NCI-H526 (cell line): ENCODE measurements at places on chromosomes 12 and 14.

DNA sequence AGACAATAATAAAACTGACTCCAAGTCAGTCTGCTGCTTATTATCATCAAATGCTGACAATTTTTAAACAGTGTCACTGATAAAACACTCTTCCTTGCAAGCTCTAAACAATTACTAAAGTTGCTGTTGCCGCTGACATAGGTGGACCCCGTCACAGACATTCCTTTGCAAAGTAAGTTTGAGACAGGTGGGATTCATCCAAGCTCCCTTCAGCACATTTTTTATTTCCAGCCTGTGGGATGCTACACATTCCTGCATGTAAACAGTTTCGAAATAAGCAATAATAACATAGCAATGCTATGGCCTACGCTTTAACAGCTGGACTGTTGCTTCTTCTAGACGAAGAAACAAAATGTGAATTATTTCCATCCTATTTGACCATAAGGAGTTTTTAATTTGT is 85.4 kb upstream of the HIF1A start:
- DNase-seq, result no peak

DNA sequence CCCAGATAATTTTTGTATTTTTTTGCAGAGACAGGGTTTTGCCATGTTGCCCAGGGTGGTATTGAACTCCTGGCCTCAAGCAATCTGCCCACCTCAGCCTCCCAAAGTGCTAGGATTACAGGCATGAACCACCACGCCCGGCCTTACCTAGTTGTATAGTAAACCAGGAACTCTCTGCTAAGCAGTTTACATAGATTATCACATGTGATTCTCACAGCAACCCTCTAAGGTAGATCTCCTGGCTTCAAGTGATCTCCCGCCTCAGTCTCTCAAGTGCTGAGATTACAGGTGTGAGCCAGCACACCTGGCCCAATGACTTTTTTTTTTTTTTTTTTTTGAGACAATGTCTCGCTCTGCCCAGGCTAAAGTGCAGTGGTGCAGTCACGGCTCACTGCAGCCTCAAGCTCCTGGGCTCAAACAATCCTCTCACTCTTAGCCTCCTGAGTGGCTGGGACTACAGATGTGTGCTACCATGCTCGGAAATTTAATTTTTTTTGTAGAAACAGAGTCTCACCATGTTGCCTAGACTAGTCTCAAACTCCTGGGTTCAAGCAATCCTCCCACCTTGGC is 26.0 kb upstream of the ATP2A2 start:
- DNase-seq, result no peak

GRCh38 chr12:13005649-13006048 is 5.6 kb upstream of the HEBP1 start:
- DNase-seq, result no peak

DNA sequence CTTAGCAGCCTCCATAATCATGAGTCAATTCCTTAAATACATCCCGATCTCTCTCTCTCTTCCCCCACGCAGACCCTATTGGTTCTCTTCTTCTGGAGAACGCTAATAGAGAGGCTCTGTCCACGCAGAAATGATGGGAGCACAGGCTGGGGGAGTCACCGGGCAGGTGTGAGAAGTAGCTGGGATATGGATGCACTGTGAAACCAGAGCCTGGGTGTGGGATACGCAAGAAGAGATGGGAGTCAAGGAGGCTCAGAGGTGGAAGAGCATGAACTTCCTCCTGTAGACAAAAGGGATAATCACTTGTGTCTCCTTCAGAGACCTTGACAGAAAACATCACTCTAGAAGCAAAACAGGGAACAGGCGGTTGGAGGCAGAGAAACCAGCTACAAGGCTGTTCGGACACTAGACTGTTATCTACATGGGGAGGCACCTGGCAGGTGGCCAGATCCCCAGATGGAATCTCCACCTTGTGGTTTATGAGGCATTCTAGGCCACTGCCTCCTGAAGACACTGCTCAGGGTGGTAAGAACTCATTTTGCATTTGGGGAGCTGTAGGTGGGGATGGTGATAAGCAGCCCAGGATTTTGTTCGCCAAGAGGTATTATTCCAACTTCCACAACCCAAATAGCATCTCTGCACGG is 7.2 kb upstream of the SELPLG start:
- DNase-seq, result peak; percentile 7

DNA sequence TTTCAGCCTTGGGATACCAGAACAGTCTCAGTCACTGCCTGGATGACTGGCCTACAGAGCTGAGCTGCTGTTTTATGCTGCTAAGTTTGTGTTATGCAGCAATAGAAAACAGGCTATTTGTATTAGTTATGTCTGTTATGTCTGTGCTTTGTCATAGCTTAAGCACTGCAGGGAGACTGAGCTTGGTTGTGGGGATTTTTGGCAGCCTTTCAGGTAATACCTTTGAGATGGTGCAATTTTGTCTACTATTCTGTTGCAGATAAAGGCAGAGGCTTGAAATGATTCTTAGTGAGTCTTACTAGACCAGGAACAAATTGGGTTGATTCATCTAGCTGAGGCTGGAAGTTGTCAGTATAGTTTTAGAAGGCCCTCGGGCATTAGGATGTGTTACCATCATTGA is 201.3 kb upstream of the RBM19 start:
- no peak for DNase-seq

DNA sequence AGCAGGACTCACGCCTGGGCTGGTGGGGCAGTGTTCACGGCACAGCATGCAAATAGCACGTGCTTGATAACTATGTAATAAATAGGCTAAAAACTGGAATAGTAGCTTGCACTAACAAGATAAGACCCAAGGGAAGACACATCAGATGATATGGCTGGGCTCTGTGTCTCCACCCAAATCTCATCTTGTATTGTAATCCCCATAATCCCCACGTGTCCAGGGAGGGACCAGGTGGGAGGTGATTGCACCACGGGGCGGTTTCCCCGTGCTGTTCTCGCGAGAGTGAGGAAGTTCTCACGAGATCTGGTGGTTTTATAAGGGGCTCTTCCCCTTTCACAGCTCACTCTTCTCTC is 46.9 kb downstream of the RIMBP2 start:
- DNase-seq, result no peak

DNA sequence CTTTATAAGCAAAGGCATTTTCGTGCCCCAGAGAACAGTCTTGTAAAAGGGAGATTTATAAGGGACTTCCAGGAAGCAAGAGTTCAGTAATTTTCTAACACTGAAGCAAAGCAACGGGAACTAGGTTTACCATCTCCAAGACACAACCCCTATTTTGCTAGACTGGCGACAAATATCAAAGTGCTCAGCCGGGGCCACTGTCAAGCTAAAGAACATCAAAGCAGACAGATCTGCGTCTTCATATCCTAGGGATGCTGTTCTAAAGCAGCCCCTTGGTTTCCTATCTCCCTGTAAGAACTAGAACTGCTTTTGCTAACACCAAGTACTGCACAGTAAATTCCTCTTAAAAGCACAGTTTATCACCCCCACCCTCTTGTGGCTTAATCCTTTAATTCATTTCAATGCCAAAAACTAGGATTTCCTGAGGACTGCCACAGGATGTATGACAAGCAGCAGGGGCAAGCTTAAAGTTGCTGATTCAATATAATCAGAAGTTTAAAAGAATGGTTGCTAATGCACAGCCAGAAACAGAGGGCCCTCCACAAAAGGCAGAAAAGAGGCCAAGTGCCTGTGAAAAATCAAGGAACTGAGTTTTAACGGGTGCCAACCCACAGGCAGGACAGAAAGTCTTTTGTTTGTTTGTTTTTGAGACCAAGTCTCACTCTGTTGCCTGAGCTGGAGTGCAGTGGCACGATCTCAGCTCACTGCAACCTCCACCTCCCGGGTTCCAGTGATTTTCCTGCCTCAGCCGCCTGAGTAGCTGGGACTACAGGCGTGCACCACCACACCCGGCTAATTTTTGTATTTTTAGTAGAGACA is 44.0 kb upstream of the ISM2 start:
- DNase-seq, result no peak

DNA sequence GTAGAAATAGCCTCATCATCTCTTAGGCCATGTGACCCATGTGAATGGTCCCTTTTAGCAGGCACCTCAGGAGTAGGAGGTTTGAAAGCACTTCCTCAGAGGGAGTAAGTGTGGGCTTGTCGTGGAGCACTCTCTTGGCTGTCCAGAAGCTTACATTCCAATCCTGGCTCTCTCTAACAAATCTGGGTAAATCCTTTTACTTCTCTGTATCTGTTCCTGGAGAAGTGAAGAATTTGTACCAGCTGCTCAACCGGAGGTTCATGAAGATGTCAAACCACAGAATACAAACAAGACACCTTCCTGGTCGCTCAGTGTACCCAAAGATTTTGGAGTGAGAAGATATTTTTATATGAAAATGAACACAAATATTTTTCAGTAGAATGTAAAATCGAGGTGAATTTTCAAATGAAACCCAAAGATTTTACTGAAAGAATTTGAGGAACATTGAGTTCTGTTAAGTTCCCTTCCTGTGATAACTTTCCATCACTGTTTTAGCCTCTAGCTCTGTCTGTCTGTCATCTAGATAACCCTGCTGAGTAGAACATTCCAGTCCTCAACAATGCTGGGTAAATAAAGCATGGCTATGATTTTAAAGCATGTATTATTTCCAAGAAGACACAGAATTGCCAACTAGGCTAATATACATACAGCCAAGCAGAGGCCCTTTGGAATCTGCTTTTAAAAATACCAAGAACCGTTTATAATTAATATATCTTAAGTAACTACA is 263.9 kb upstream of the RGS6 start:
- no peak for DNase-seq

- no peak for DNase-seq
Observed at GRCh38 chr14:81141426-81141825, 79.3 kb downstream of the GTF2A1 start.

DNA sequence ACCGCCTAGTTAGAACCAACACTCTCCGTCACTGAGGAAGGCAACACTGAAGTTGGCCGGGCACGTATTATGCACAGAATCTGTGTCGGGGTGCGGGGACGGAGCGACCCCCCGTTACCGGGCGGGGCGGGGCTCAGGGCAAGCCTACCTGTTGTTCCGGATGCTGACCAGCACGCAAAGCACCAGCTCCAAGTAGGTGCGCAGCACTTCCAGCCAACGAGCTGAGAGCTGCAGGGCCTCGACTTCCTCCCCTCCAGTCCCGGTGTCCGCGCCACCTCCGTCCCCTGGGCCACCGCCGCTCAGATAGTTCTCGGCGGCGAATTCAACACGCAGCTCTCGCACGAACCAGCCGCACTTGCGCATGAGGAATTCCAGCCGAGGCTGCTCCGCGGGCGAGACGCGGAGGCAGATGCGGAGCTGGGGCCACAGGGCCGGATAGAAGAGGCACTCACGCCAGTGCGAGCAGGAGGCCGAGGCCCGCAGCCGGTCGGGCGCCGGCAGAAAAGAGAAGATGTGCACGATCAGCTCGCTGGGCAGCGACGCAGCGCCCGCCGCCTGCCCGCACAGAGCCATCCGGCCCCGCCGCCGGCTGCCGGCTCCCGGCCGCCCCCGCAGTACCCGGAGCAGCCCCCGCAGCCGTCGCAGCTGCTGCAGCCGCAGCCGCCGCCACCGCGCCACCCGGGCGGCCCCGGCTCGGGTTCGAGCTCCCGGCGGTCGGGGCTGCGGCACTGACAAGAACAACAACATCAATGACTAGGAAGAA is 636 bp downstream of the FBXO33 start:
- peak; percentile 63 for DNase-seq

- no peak for DNase-seq
Observed at GRCh38 chr12:18323159-18323558, 61.8 kb downstream of the PIK3C2G start.

GRCh38 chr12:52432559-52433207 is 1.5 kb downstream of the KRT75 start:
- no peak for DNase-seq

DNA sequence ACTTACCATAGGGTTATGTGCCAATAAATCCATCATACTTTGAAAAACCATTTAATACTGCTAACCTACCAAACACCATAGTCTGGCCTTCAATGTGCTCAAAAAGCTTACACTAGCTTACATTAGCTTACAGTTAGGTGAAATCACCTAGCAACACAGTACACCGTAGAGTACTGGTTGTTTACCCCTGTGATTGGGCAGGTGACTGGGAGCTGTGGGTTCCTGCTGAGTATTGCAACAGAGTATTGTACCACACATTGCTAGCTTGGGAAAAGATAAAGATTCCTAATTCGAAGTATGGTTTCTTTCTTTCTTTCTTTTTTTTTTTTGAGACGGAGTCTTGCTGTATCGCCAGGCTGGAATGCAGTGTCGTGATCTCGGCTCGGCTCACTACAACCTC is 5.6 kb downstream of the ATP5MC2 start:
- DNase-seq, result no peak

DNA sequence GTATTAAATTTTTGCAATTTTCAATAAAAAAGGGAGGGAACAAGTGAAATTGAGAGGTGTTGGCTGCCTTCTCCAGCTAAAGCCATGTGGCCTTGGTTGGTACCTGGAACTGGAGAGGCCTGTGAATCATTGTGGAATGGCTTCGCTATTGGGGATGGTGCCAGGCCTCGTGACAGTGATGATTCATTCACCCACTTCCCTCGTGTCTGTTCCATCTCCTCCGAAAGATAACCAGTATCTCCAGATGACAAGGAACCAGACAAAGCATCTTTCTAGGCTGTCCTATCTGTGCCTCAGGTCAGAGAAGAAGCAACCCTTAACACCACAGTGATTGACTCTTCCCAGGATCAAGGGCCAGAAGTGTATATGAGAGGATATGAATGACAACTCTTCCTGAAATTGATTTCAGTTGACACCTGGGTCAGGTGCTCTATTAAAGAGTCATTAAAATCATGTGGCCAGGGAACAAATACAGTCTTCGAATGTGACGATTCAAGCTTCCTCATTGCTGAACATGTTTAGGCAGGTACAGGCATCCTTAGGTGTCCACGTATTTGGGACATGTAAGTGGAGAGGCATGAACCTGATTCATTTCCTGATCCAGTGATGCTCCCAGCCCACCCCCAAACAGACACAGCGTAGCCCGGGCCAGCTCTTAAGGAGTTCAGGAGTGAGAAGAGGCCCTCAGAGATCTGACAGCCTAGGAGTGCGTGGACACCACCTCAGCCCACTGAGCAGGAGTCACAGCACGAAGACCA is at the start of gene RNASE7:
RNASE7 (plus strand) TSS at position 687 of the 758 bp plus-strand sequence. CDS start 631 bp downstream, outside the sequence.
- DNase-seq, result no peak

GRCh38 chr12:108921946-108922345 is 42.1 kb downstream of the DAO start:
- DNase-seq, result no peak

DNA sequence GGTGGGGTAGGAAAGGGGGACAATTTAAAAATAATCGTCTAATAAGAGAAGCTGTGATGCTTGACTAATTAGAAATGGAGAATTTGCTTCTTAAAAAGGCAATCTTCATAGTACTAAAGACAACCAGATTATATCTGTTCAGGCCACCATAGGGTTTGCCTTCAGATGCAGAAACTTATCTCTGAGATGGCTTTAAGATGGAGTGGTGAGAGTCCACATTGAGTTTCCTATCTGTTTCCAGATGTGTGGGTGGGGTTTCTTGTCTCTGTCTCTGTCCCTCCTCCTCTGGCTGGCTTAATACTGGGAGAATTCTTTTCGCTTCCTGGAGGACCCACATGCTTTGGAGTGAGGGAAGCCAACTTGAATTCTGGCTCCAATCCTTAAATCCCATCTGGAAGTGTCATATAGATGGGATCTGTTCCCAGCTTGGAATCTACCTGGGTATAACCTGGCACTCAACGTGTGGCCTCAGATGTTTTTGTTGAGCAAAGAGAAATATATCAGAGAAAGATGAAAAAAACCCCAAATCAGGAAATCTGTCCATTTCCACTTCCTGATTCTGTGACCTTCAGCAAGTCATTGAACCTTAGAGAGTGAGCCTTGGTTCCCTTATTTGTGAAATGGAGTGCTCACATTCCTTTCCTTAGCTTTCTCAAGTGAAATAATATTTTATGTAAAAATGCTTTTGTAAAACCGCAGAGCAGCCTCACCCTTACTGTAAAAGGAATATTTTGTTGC is 66.4 kb downstream of the CHST11 start:
- DNase-seq, result no peak

- no peak for DNase-seq
Observed at GRCh38 chr12:124976999-124977398, 11.9 kb downstream of the DHX37 start.
